CD4-positive, alpha-beta T cell (primary cell): ENCODE measurements at places on chromosomes 3 and 15. TPM values are rescaled to one million over a fixed set of nuclear protein-coding genes. Genes with fewer than 3 reads are reported as not detected.

- no peak overlapping the region for H3K4me3 ChIP-seq
- DNase-seq: no peak
- no peaks in the 10 kb centered on the region for H3K36me3 ChIP-seq
- H3K27me3 ChIP-seq: no peaks in the 10 kb centered on the region
These were observed 14.2 kb downstream of the AMOTL2 start for GRCh38 chr3:134360046-134360445.

GOLGA8R gene
- total RNA-seq: 1.8 TPM

SENP5 gene
- 64.7 TPM for total RNA-seq

CPEB1 gene
- 0.61 TPM for total RNA-seq

GRCh38 chr15:48389691-48390143, 58.5 kb downstream of the DUT start:
- H3K27me3 ChIP-seq: no peaks in the 10 kb centered on the region
- H3K27ac ChIP-seq: no peak overlapping the region
- DNase-seq: no peak
- H3K4me1 ChIP-seq: no peaks in the 10 kb centered on the region
- no peaks in the 10 kb centered on the region for H3K36me3 ChIP-seq

GRCh38 chr3:78569804-78570203, 1198.0 kb downstream of the ROBO1 start:
- H3K27me3 ChIP-seq: no peaks in the 10 kb centered on the region
- H3K27ac ChIP-seq: no peak overlapping the region
- DNase-seq: no peak
- no peaks in the 10 kb centered on the region for H3K36me3 ChIP-seq
- H3K4me3 ChIP-seq: no peak overlapping the region
- H3K4me1 ChIP-seq: no peaks in the 10 kb centered on the region

UROC1 gene
- not detected for total RNA-seq

- no peaks in the 10 kb centered on the region for H3K4me1 ChIP-seq
- no peak overlapping the region for H3K4me3 ChIP-seq
- no peak overlapping the region for H3K27ac ChIP-seq
- peaks cover 36% of the 10 kb centered on the region for H3K36me3 ChIP-seq
- DNase-seq: no peak
- no peaks in the 10 kb centered on the region for H3K27me3 ChIP-seq
These were observed 29.9 kb downstream of the FAH start for GRCh38 chr15:80182611-80183261.

- H3K36me3 ChIP-seq: no peaks in the 10 kb centered on the region
- DNase-seq: no peak
- no peak overlapping the region for H3K4me3 ChIP-seq
- no peak overlapping the region for H3K27ac ChIP-seq
- no peaks in the 10 kb centered on the region for H3K4me1 ChIP-seq
- no peaks in the 10 kb centered on the region for H3K27me3 ChIP-seq
These were observed 58.9 kb downstream of the GASK1A start for GRCh38 chr3:43038010-43038409.

DNA sequence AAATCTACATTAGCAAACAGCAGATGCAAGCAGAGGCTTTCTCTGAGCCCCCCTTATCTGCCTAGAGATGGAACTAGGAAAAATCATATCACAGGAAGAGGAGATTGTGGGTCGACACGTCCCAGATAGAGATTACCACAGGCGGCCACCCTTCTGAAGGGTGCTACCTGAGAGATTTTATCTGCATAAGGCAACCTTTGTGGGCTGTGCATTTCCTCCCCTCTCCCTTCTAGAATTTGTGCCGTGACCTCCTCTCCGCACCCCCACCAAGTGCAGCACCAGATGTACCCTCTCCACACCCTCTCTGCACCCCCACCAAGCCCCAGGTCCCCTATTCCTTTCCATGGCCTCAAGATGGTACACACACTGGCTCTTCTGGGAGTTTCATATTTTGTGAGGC, 27.4 kb downstream of the METTL6 start:
- DNase-seq: no peak
- H3K27me3 ChIP-seq: no peaks in the 10 kb centered on the region
- no peaks in the 10 kb centered on the region for H3K36me3 ChIP-seq
- H3K4me1 ChIP-seq: peaks cover 27% of the 10 kb centered on the region
- no peak overlapping the region for H3K4me3 ChIP-seq
- no peak overlapping the region for H3K27ac ChIP-seq

ZNF501 gene
- total RNA-seq: 0.22 TPM

- H3K27ac ChIP-seq: no peak overlapping the region
- H3K4me1 ChIP-seq: no peaks in the 10 kb centered on the region
- peaks cover 5% of the 10 kb centered on the region for H3K27me3 ChIP-seq
- no peak overlapping the region for H3K4me3 ChIP-seq
- no peaks in the 10 kb centered on the region for H3K36me3 ChIP-seq
These were observed 215.4 kb downstream of the SSR3 start for GRCh38 chr3:156339491-156339890.

DNA sequence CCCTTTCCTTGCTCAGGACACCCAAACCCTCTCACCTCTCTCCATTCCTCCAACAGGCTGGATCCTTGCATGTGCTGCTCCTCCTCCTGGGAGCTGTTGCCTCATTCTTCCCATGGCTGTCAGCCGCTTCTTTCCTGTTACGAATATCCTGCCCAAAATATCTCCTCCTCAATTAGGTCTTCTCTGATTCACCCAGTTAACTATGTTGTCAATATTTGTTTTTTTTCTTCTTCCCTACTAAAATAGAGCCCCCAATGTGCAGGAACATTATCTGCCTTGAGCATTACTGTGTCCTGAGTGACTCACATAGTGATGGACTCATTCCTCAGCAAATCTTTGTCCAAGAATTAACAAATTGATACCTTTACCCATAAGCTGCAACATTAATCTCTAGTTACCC, 357.2 kb downstream of the CLSTN2 start:
- no peaks in the 10 kb centered on the region for H3K4me1 ChIP-seq
- no peak overlapping the region for H3K27ac ChIP-seq
- no peaks in the 10 kb centered on the region for H3K36me3 ChIP-seq
- no peak overlapping the region for H3K4me3 ChIP-seq
